Stimulated activated CD8-positive, alpha-beta memory T cell treated with anti-CD3 and anti-CD28 coated beads, Interleukin-7, amount 100 ng/mL, for 1 hour (primary cell): ENCODE measurements at places on chromosomes 3 and 15.

GRCh38 chr15:62942428-62942827 is 100.1 kb upstream of the TPM1 start:
- DNase-seq: no peak

DNA sequence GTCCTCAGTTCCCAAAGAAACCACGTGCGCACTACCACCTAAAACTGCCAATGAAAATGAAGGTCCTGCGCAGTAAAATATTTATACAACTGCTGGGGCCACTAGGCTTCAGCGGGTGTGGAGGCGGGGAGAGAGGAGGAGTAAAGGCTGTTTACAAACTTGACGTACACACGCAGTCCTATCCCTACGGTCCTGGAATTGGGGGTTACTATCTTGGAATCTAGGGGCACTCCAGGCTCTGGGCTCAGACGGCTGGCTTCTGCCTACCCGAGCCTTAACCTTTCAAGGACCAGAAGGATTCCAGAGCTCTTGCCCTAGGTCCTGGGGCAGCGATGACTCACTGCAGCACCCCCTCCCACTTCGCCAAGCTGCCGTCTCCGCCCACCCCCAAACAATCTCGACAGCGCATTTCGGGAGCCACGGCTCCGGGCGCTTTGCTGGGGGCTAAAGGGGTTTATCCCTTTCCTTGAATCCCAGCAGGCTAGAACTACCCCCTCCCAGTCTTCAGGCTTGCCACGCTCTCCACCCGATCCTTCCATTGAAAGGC is 3.0 kb downstream of the ADAMTS9 start:
- DNase-seq: no peak

DNA sequence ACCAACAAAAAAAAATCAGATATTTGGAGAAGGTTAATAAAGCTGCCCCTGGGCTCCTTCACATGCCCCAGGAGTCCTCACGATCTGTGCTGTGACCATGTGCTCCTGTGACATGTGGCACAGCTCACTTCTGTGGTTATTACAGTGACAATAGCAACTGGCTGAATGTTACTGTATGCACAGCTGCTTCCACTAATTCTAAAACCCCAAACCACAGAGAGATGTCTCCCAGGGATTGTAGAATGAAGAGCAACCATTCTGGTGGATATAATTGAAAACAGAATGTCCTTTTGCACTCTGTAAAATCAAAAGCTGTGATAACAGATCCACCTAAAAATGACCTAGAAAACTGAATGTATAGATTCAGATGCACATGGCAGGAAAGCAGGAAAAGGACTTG is 489.2 kb upstream of the CNTN4 start:
- no peak for DNase-seq

DNA sequence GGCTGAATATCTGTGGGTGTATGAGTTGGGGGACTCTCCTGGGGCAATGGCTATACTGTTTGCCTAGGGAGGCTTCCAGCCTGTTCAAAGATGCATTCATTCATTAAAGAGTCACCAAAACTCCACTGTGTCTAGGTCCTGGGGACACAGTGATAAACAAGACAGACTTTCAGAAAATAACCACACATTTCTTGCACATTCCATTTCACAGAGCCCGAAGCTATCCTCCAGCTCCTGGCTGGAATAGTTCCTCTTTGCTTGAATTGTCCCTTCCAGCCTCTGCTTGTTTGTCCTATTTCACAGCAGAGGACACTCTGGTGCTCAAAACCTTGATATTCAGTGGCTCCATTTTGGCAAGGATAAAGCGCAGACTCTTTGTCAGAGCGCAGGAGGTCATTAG is 61.7 kb upstream of the ITGA11 start:
- no peak for DNase-seq

DNA sequence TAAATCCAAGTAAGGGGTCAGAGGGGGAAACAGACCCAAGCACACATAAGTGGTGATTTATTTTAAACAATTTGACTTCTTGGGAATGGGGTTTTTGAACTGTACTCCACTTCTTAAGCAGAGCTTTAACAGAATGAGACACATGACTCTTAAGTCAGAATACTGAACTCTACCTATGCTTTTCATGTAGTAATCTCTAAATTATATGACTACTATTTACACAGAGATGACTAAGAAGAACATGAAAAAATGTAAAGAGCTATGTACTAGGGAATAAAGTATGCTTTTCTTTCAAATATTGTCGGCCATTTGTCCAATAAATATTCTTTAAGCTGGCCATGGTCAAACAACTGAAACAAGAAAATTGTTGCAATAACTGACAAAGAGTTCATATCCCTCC is 35.2 kb downstream of the TRANK1 start:
- no peak for DNase-seq

DNA sequence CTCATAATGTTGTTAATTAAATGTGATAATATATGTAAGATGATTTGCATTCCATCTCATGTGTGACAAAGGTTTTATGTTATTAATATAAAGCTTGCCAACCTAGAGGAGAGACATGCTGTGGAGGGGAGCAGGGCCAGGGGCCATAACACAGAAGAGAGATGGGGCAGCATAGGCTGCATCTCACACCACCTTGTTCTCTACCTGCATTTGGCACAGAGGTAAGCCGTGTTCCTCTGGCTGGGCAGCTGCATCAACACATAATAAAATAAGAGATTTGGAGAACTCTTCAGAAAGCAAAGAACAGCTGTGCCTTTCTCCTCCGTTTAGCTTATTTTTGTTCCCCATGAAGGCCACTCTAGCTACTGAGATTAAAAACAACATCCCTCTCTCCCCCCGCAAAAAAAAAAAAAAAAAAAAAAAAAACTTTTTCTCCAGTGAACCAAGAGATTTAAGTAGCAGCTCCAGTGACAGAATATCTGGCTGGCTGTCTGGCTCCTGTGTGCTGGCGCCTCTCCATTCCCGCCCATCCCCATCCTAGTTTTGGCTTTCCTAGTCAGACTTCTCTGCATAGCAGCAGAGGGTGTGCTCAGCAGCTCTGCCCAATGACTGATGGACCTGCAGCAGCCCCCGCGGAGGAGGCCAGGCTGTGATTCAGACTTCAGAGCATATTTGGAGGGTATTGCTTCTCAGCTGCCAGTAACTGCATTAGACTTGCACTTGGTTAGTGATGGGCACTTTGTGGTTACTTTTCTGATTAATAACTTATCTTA is 52.2 kb upstream of the STXBP5L start:
- no peak for DNase-seq

- no peak for DNase-seq
Measured at GRCh38 chr3:11529281-11529680, 114.4 kb downstream of the VGLL4 start.

DNA sequence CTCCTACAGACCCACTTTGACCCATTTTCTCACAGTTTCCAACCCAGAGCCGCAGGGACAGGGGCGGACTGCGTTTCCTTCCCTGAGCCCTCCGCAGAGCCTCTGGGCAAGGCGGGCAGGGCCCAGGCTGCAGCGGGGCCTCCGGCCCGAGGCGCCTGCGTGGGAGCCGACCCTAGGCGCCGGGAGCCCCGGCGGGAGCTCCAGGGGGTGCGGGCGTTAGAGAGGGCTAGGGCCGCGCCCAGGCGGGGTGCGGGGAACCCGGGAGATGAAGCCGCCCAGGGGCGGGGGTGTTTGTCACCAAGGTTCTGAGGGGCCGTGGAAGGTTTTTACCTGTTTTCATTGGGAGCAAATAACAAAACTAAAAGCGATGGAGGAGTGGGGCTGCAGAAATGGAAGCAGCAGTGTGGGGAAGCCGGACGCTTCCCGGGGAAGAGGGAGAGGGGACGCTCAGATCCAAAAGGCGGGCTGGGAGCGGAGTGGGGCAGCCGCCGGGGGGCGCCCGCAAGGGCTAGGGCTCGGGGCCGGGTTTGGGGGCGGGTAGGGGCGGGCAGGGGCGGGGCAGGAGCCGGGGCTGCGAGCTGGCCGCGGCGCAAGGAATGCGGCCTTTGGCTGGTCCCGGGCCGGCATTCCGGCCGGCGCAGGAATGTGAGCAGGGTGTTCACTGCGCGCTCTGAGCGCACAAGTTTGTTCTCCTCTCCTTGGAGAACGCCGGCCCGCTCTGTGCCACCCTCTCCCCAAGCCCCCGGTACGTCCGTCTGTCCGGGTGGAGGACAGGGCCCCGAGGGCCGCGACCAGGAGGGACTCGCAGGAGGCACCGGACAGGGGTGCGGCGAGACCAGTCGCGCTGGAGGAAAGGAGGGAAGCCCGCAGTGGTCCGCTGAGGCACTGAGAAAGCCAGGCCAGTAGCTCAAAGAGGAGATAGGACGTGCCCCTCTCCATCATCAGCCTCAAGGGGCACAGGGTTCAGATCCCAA is 61.1 kb downstream of the AMOTL2 start:
- DNase-seq: no peak

- no peak for DNase-seq
Measured at GRCh38 chr3:187746442-187747281, 1.4 kb upstream of the BCL6 start.

DNA sequence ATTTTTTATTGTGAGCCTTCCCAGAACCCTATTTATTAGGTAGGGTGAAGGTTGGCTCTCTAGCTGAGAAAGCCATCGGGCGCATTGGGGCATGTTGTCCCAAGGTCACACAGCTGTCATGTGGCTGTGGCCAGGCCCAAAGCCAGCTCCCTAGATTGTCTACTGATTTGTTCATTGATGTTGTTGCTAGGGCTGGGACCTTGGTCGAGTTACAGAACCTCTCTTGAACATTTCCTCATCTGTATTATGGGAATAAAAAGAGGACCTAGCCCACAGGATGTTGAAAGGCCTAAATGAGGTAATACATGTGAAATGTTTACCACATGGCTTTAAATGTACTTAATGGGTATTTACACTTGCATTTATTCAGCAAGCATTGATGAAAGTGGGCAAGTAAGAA is 252.5 kb downstream of the SUCLG2 start:
- no peak for DNase-seq

- DNase-seq: no peak
Measured at GRCh38 chr15:101641894-101642293, 10.3 kb downstream of the TM2D3 start.

DNA sequence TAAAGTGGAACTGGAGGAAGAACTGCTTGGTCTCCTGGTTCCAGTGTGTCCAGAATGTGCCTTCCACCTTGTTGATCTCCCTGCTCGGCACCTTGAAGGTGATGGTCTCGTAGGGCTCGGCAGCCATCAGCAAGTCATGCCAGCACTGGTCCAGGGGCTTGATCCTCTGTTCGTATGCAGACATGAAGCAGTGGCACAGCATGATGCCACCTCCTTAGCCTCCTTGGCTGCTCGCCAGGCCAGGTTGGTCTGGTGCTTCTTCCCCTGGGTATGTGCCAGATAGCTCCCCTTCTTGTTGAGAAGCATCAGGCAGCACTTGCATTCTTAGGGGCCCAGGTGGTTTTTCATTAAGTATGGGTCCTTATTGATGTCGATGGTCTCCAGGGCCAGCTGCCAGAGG is 17.8 kb upstream of the TXNRD3 start:
- DNase-seq: no peak

DNA sequence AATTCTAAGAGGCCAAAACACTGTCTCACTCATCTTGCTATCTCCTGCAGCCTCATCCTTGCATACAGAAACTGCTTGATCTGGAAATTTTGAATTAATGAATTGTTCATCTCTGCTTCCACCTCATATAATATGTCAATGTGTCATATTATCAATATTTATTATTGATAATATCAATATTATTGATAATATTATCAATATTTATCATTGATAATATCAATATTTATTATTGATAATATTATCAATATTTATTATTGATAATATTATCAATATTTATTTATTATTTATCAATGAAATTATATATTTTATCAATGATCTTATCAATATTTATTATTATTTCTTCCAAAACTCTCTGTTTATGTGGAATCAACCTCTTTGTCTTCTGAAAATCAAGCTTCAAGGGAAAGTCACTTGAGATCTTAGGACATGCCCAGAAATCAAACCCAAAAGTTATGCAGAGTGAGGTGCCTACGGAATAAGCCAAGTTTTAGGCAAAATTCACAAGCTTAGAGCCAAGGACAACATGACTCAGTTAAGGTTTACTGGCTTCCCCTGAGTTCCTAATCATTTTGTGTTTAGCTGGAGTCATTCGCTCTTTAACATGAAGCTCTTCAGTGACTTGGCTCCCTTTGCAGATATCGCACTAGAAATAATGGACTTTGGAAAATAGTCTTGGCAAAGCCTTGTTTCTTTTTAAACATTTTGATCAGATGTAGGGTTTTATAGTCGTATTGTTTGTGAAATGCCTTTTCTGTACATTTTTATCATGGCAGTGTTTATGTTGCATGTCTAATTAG is 297.1 kb upstream of the RARB start:
- no peak for DNase-seq

DNA sequence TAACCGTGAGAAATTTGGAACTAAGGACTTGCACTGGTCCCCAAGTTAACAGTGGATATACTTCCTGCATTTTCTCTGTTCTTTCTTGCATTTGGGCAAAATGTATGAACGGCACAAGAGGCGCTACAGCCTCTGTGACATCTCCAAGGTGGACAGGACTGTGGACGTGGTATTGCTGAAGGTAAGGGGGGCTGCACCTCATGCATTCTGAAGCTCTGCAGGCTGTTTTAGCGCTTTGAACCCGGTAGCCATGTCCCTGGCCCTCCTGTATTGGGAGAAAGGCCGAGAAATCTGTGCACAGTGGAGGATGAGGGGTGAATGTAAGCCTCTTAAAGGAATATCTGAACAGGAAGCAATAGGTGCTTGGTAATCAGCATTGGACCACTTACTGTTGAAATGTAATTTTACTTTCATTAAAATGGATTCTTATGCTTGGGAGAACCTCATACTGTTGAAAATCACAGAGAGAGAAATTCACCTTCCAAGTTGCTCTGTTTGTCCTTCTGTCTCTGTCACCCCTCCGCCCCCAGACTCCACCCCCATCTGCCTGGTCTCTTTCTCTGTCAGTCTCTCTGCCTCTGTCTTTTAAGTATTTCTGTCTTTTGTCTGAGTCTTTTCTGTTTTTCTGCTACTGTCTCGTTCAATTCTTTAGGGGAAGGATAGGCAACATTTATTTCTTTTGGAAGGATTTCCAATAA is 174.6 kb downstream of the KLHL25 start:
- no peak for DNase-seq

DNA sequence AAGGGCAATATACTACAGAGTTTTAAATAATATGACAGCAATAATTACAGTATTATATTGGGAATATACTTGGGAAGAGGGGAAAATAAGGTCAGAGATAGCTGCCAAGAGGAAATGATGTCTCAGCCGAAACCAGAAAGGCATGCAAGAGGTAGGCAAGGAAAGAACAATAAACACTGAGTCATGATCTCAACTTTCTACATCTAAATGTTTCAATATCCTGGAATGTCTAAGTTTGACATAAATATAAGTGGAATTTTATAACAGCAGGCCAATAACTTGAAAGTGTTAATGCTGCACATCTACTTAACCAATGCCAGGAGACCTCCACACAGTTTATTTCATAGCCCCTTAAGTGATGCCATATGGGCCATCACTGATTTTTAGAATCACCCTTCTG is 99.8 kb upstream of the CPNE4 start:
- DNase-seq: no peak

- DNase-seq: no peak
Measured at GRCh38 chr3:39250116-39250747, 29.6 kb downstream of the CX3CR1 start.

DNA sequence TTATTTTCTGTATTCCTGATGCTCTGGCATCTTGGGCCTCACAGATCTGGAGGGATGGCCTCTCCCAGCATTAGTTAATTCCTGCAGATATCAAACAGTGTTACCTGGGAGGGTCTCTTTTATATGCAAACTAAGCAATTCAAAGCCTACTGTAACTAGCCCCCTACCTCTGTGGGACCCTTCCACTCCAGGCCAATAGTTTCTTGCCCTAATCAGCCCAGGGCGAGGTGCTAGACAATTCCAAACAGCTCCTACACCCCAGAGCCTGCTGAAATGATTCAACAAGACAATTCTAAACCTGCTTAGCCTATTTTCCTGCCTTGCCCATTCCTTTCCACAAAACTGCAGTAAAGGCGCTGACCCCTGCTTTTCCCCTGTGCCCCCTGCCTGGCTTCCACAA is 106.6 kb upstream of the IGSF10 start:
- no peak for DNase-seq
